Activated naive CD8-positive, alpha-beta T cell treated with anti-CD3 and anti-CD28 coated beads, Interleukin-2, amount 10 ng/mL, durations not matched to agents 7 days and 5 days (primary cell): ENCODE measurements at places on chromosomes 1 and 21. TPM values are rescaled to one million over a fixed set of nuclear protein-coding genes. Genes with fewer than 3 reads are reported as not detected.

- DNase-seq = peak; percentile 59
Measured at GRCh38 chr1:203038891-203039608, 12.8 kb downstream of the PPFIA4 start.

DNA sequence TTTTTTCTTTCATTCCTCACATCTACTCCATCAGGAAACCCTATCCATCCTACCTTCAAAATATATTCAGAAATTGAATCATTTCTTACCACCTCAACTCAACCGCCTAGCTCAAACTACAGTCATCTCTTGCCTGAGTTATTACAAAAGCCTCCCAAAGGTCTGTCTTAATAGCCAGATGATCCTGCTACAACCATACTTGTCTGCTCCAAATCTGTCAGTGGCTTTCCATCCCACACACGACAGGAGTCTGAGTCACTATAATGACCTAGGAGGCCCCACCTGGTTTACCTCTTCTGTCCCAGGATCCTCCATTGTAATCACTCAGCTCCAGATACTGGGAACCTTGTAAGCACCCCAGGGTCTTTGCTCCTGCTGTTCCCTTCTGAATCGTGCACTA, 37.1 kb upstream of the IL12RB2 start:
- no peak for DNase-seq

DNA sequence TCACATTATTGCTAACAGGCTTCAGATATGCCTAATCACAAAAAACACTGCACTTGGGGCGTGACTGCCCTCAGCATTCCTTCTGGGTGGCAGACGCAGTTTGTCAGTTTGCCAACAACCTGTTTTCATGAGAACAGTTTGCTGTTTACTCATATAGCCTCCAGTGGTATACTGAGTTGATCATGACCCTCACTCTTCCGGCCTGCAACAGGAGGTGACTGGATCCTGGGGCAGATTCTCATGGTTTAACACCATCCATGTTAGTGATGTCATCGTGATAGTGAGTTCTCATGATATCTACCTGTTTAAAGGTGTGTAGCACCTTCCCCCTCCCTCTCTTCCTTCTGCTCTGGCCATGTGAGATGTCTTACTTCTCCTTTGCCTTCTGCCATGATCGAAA, 555.2 kb downstream of the PLPP3 start:
- no peak for DNase-seq

GRCh38 chr1:81834268-81834667, 33.5 kb downstream of the ADGRL2 start:
- no peak for DNase-seq

DNA sequence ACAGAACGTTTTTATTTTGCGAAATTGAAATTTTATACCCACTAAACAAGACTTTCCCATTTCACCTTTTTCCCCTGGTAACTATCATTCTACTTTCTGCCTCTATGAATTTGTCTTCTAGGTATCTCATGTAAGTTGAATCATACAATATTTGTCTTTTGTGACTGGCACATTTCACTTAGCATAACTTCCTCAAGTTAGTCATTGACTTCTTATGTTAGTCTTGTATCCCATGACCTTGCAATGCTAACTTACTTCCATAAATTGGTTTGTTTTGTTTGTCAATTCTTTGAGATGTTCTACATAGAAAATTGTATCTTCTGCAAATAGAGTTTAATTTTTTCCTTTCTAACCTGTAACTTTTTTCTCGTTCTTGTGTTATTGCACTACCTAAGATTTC, 26.9 kb downstream of the SH3BP5L start:
- no peak for DNase-seq

- DNase-seq = no peak
Measured at GRCh38 chr1:11500881-11501280, 21.9 kb downstream of the DISP3 start.

DNA sequence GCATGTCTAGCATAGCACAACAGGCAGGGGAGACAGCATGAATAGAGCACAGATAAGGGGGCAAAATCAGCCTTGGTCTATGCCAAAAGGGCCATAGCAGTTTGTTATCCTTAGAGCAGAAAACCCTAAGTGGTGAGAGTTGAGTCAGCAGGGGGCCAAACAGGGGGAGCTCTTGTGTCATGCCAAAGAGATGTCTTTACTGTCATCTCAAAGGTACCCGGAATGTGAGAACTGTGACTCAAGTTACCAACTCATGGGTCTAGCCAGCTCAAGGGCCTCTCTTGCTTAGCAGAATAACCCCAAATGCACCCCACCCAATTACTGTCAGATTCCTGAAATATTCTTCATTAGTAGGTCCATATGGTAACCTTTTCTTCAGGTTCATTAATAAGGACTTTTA, 45.9 kb upstream of the NRDC start:
- no peak for DNase-seq

ATAD3C gene
- total RNA-seq = 1.7 TPM
